NCI-H187 (cell line): ENCODE measurements at places on chromosomes 11 and 22.

DNA sequence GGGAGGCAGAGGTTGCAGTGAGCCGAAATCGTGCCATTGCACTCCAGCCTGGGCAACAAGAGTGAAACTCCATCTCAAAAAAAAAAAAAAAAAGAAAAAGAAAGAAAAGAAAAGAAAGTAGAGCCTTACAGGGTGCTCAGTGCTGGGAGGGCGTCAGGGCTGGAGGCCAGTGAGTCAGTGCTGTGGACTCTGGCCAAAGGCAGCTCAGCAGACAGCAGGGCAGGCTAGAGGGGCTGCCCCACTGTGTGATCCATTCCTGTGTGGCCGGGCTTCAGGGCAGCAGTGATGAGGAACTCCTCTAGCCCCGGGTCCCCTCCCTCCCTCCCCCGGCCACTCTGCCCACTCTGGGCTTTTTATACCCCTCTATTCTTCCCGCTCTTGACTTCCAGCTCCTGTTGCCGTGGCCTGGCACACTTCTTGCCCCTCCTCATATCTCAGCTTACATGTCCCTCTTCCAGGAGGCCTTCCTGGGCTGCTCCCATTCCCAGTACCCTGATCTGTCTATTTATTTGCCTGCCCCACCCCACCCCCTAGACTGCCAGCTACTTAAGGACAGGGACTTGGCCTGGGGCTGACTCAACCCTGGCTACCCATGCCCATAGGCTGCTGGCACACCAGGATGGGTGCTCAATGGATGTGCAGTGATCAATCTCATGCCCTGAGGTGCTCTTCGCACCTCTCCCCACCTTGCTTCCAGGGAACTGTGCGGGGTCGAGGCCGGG lies 10.1 kb downstream of the SYT12 start:
- DNase-seq, result no peak

DNA sequence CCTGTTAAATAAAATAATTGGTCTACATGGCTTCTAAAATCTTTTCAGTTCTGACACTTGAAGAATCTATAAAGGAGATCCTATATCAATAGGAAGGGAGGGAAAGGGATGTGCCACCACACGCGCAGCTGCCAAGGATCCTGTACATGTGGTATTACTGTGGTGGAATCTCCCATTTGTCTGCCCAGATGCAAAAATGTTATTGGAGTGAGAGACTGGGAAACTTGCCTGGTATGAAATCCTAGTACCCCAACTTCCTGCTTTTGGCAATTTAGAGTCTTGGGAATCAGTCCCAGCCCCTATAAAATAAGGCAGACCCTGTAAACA lies 81.9 kb upstream of the PICALM start:
- no peak for DNase-seq

- DNase-seq, result no peak
These were observed 119.0 kb downstream of the SLC17A6 start for GRCh38 chr11:22456993-22457762.

GRCh38 chr11:64729851-64730382 lies 6.9 kb upstream of the NRXN2 start:
- no peak for DNase-seq

DNA sequence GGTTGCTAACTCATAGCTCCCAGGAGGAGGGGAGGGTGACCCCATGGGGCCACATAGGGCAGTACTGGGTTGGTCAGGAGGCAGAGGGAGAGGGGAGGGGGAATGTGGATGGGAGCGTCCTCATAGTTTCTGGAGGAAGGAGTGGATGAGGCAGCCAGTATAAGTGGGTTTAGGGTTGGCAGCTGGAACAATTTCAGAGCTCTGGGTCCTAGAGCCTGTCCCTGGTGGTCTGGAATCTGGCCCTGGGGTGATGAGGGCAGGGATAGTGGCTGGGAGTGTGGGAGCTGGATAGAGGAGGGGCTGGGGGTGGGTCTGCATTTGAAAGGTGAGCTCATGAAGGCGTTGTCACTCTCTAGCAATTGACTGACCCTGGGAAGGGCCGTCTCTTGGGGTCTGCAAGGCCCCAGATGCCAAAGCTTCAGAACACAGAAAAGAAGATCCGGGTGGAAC lies 5.3 kb upstream of the MRGPRG start:
- DNase-seq, result no peak

DNA sequence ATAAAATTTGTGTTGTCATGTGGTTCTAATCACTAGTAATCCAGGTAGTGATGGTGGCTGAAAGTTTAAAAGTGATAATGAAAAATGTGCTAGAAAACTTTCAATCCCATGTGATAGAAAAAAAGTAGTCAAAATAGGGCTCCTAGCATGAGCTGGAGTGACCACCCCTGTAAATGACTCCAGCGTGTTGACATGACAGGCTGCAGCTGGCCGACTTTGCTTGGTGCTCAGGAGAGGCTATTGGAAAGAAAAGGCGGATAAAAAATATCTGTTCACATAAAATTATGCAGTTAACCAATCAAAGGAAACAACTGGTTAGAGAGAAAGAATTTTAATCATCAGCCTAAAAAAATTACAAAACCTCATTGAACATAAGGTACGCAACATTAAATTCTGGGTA lies 16.9 kb upstream of the MTCH2 start:
- no peak for DNase-seq

- no peak for DNase-seq
These were observed 221.7 kb downstream of the NTM start for GRCh38 chr11:131592152-131592551.

DNA sequence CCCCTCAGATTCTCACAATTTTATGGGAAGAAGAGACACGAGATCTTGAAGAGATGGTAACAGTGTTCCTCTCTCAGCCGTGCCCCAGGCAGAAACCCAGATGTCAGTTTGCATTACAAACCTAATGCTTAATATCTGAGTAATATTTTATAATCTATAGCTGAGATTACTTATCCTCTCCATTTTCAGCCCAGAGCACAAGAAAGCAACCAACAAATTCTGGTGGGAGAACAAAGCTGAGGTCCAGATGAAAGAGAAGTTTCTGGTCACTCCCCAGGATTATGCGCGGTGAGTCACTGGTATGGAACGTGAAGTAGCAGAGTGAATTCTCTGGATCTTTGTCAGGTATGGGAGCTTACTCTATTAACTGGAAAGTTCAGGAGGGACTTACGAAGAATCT lies 884 bp downstream of the CENATAC start:
- no peak for DNase-seq

GRCh38 chr22:32079130-32080089 lies 36.3 kb downstream of the SLC5A1 start:
- no peak for DNase-seq

DNA sequence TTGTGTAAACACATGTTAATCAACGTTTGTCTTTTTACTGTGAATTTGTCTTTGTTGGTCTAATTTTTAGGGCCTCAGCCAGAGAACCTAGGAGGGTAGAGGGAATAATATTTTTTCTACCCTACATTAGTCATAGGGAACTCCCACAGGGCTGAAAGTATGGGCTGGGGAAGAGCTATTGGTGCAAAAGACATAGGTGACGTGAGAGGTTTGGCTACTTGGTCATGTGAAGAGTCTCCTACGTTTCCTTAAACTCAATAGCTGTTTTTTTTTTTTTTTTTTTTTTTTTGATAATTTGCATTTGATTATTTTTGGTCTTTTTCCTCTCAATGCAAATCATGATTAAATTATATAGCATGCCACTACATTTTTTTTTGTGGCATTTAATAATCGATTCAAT lies 15.9 kb upstream of the MMP7 start:
- no peak for DNase-seq

- no peak for DNase-seq
These were observed 18.7 kb downstream of the LDLRAD3 start for GRCh38 chr11:35962369-35963138.

- DNase-seq, result no peak
These were observed 11.6 kb downstream of the ASCL2 start for GRCh38 chr11:2258501-2259465.

GRCh38 chr11:2088746-2089535 lies 50.2 kb downstream of the IGF2 start:
- no peak for DNase-seq

GRCh38 chr11:89536926-89537325 lies 45.8 kb upstream of the NOX4 start:
- no peak for DNase-seq

DNA sequence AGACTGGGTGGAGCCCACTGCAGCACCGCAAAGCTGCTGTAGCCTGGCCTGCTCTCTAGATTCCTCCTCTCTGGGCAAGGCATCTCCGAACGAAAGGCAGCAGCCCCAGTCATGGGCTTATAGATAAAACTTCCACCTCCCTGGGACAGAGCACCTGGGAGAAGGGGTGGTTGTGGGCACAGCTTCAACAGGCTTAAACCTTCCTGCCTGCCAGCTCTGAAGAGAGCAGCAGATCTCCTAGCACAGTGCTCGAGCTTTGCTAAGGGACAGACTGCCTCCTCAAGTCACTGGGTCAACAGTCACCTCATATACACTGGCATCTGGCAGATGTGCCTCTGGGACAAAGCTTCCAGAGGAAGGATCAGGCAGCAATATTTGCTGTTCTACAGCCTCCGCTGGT lies 117.3 kb downstream of the EHF start:
- DNase-seq, result no peak

GRCh38 chr22:32082331-32082730 lies 39.3 kb downstream of the SLC5A1 start:
- DNase-seq, result no peak

- DNase-seq, result no peak
These were observed 49.6 kb downstream of the IGSF9B start for GRCh38 chr11:133907216-133907615.

GRCh38 chr11:77813256-77813655 lies 7.3 kb downstream of the RSF1 start:
- DNase-seq, result no peak

- DNase-seq, result no peak
These were observed 112.7 kb downstream of the ZBTB16 start for GRCh38 chr11:114172055-114172861.

DNA sequence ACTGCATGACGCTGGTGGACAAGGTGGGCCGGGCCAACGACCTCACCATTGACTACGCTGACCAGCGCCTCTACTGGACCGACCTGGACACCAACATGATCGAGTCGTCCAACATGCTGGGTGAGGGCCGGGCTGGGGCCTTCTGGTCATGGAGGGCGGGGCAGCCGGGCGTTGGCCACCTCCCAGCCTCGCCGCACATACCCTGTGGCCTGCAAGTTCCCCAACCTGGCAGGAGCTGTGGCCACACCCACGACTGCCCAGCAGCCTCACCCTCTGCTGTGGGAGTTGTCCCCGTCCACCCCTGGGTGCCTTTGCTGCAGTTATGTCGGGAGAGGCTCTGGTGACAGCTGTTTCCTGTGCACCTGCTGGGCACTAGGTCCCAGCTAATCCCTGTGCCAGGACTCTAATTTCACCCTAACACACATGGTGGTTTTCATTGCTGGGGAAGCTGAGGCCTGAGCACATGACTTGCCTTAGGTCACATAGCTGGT lies 49.0 kb upstream of the PPP6R3 start:
- no peak for DNase-seq

DNA sequence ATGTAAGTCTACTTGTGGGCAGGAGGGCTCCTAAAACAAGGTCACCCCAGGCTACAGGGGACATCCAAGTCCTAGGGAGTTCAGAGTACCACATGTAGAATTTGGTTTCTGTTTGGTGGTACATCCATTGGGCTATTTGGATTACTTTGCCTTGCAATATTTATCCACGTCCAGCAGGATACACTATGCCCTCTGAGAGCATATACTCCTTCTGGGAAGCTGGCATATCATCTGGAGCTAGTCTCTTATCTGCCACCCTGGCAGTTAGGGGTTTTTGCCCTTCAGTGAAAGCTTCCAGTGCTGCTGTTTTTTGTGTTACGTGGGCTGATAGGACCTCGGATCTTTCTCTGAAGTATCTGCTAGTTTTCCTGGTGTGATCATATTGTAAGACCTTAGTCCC lies 7.3 kb downstream of the LMO2 start:
- no peak for DNase-seq

GRCh38 chr11:120173019-120173705 lies 35.2 kb upstream of the TRIM29 start:
- DNase-seq, result no peak

- DNase-seq, result no peak
These were observed 99.8 kb downstream of the PKNOX2 start for GRCh38 chr11:125264100-125265022.

DNA sequence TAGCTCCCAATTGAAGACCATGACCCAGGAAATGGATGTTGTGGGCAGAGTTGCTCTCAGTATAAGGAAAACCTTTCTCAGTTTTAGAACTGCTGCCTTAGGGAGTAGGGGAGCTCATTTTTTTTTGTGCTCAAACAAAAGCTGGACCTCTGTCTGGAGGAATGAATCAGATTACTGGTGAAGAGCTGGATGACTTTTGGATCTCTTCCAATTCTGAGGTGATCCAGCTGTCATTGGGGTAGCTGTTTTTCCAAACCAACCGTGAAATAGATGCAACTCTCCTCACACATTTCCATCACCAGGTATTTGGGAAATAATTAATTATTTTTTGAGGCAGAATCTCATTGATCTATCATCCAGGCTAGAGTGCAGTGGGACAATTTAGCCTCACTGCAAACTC lies 251.3 kb upstream of the PLET1 start:
- DNase-seq, result no peak

GRCh38 chr11:127059750-127060149 lies 59.2 kb upstream of the KIRREL3 start:
- no peak for DNase-seq

- DNase-seq, result no peak
These were observed 10.8 kb downstream of the LARGE2 start for GRCh38 chr11:45933131-45933831.

DNA sequence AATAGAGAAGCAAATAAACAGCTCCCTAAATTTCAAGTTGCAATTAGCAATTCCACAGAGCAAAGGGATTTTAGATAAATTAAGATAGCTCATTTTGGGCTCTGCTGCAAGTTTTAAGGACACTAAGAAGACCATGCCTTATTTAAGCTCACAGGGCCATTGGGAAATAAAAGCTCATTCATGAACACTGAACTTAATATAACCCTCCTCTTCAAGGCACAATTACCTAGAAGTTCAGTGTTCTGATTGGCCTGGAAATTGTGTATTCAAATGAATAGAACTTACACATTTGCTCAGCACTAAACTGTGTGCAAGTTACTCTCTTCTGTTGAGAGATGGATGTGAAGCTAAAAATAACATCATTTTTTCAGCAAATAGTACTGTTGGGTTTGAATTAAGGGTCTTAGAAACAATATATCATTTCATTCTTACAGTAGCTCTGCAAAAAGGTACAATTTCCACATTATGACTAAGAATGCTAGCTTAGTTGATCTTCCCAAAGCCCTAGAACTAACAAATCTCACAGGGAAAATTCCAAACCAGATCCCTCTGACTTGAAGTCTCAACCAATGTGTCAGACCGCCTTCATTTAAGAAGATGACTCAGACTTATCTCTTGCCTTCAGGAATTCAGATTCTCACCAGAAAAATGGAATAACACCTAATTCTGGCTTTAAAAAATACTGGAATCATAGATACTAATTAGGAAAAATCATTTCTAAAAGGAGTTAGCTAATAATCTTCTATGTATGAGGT lies 87.4 kb upstream of the LRRC55 start:
- DNase-seq, result no peak

- DNase-seq, result peak; percentile 1
These were observed 9.4 kb upstream of the SAMM50 start for GRCh38 chr22:43945632-43946383.

- DNase-seq, result no peak
These were observed 42.8 kb upstream of the ALKBH3 start for GRCh38 chr11:43837879-43838278.
